ENCODE measurements at places on chromosomes 1 and 21.
A peak's percentile ranks its signal among the peaks of the same experiment; 100 is the strongest.

GRCh38 chr1:42333662-42334239 lies 1.3 kb downstream of the FOXJ3 start:
- DNase-seq = no peak

DNA sequence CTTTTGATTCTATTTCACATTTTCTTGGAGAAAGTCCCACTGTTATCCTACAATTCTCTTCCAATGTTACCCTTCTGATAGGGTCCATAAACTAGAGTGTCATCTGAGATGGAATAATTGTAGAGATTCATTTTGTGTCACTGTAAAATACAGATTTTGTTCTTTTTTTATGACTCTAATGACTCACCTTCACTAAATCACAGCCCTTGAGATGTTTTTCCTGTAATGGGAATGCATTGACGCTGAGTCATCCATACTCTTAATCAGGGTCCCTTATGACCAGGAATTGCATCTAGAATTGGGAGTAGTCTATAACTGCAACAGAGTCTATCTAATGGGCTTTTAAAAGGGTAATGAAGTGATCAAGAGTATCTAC lies 315.5 kb downstream of the TGFB2 start:
- DNase-seq = no peak

DNA sequence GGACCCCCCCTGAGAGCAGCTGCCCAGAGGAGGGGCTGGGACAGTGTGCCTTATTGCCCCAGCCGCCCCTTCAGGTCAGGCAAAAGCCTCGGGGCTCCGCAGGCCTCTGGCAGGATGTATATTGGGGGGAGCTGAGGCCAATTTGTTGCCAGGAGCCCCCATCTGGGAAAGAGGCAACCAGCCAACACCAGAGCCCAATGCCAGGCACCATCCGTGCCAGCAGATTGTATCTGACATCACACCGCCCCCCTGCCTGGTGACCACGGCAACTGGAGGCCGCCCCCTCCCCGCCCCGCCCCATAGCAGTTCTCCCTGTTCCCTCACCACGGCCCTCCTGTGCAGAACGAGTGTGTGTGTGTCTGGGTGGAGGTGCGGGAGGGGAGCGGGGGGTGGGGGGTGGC lies 3.6 kb upstream of the PLEKHG5 start:
- no peak for DNase-seq

GRCh38 chr1:230823931-230824381 lies 44.4 kb downstream of the C1orf198 start:
- no peak for DNase-seq

DNA sequence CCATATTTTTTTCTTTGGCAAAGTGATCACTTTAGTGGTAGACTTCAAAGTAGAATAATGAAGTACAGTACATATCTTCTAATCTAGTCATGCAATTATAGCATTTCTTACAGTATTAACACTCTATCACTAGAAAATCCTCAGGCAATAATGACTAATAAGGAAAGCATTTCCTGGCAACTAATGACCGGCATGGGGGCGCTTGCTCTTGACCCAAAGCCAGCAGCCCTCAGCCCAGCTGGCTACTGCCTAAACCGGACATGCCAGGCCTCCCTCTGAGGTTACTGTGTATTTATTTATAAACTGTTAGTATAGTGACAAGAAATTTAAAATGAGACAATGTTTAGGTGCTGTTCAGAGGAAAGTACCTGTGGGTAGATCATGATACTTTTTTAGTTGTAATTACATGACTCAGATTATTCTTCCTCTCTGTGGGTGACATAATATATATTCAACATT lies 633.8 kb downstream of the PTPRC start:
- no peak for DNase-seq

DNA sequence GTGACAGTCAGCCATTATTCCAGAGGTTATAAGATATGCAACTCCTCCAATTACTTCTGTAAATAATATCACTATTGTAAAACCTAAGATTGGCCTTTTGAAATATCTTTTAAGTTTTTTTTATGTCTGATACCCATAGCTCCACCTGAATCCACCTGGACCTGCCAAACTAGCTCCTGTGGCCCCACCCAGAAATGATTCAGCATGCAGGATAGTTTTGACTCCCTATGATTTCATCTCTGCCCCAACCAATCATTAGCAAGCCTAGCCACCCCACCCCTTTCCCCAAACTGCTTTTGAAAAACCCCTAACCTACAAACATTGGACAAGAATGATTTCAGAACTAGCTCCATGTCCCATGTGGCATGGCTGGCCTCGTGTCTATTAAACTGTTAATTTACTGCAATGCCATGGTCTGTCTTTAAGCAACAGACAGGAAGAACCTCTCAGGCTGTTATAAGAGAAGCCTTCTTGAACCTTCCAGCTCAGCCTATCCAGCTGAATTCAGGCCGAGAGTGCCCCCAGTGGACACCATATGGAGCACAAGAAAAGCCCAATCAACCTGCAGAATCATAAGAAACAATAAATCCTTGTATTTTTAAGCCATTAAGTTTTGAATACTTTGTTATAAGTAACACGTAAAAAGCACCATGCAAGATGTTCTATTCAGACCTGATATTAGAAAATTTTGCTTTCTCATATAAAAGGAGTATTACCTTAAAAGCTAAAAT lies 263.0 kb upstream of the ZRANB2 start:
- DNase-seq = no peak

- peak; percentile 20 for DNase-seq
These were observed 16.4 kb downstream of the ECHDC2 start for GRCh38 chr1:52904927-52905698.

- no peak for DNase-seq
These were observed 2.4 kb downstream of the PLPP3 start for GRCh38 chr1:56576880-56577405.

- no peak for DNase-seq
These were observed 45.8 kb downstream of the FOXD2 start for GRCh38 chr1:47483651-47484050.

- DNase-seq = no peak
These were observed 117.5 kb downstream of the TOMM20 start for GRCh38 chr1:235011064-235011598.

DNA sequence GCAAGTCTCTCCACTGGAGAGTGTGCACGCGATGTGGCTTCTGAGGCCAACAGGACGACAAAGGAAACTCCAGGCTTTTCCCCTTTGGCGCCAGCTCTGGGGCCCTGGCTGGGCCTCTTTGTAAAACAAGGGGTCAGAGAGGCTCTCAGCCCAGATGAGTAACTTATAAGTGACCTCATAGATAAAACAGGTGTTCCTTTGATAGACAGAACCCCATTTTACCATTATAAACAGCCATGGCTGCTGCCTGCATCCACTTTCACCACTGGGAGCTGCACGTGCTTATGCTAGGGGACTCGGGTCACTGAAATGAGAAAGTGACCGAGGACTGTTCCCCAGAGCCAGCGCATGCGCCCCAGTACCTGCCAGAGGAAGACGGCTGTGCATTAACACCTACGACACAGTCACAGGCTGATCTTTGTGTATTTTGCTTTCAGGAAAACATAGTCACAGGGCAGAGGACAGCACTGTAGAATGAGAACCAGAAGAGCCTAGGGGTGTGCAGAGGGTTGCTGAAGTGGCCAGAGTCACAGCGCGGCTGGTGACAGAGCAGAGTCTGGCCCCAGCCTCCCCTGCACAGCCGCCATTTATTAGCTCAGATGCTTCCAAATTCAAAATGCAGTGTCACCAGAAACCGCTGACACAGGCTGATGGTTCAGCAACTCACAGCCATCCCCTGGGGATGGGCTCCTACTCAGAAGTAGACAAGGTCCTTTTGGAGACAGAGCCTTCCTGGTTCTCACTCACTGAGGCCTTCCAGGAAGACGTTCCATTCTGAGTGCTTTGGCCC lies 12.7 kb downstream of the RNF207 start:
- DNase-seq = no peak

DNA sequence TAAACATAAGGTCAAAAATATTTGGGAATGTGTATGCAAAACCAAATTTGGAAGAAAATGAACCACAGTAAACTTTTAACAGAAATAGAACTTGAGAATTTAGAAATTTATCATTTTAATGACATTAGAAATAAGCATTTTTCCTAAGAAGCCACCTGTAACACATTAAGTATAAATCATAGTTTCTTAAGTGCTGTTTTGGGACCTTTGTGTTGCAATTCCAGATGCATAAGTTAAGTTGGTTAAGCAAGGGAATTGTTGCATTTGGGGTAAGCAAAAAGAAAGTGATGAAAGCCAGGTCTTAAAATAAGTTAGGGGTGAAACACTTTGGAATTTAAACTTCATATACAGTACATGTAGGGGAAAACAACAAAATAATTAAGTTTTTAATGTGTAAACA lies 49.8 kb downstream of the CDKN2C start:
- DNase-seq = no peak

GRCh38 chr1:88609051-88609450 lies 75.0 kb upstream of the PKN2 start:
- DNase-seq = no peak

- no peak for DNase-seq
These were observed 239.5 kb downstream of the TGFB2 start for GRCh38 chr1:218584418-218585155.

DNA sequence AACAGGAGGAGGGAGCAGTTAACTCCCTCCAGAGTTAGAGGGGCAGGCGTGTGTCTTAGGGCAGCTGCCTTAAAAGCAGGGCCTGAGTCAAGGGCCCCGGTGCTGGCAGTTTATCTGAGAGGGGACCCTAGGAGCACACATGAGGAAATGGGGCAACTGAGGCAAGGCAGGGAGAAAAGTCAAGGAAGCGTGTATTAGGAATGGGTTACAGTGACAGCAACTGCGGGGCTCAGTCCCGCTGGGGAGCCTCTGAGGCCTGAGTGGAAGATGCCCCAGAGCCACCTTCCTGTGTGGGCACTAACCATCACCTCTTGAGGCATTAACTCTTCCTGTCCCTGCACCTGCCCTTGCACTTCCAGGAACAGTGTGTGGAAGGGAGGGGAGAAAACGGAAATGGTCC lies 276.3 kb downstream of the MATN1 start:
- no peak for DNase-seq

- DNase-seq = no peak
These were observed 2.2 kb upstream of the CLCA2 start for GRCh38 chr1:86421601-86422280.

GRCh38 chr1:16168622-16169360 lies 12.9 kb upstream of the EPHA2 start:
- no peak for DNase-seq

DNA sequence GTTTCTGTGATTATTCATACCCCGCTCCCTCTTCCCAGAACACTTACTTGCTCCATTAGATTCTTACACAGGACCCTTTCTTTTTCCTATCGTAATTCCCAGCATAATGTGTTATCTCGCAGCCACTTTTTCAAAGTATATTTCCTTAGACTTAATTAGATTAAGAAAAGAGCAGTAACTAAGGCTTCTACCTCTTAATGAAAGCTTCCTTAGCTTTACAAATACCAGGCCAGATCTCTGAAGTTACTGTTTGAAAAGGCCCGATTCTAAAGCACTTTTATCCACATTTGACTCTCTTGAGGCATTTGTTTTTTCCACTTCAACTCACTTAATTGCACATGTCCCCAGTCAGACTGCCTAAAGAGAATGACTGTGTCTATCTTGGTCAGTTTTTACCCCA lies 1264.3 kb upstream of the ADGRL2 start:
- DNase-seq = peak; percentile 2

DNA sequence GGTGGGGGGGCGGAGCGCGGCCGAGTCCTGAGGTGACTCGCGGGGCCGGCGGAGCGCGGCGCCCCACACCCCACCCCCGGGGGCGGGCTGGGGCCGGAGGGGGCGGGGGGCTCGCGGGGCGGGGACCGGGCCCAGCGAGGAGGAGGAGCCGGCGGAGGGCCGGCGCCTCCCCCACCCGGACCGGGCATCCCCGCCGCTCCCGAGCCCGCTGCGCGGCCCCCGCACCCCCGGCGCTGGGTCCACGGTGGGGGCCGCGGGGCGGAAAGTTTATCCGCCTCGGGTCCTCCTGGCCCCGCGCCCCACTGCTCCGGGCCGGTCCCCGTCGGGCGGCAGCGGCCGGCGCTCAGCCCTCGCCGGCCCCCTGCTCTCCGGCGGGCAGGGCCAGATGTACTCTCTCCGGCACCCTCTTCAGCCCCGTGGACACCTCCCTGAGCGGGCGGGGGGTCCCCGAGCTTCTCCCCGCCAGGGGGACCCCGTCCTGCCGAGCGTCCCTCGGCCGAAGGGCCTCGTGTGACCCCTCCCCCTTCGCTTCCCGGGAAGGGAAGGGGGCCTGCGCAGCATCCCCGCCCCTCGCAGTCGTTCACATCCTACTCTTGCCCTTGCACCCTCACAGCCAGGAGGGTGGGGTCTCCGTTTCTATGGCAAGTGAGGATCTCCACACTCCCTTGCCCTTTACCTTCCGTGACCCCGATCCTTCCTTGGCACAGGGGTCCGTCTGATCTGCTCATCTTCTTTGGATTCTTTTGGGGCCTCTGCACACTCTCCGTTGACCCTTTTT lies 663 bp downstream of the CAMTA1 start:
- peak; percentile 31 for DNase-seq

- peak; percentile 62 for DNase-seq
These were observed 8.0 kb upstream of the TNFRSF14 start for GRCh38 chr1:2548068-2548589.

DNA sequence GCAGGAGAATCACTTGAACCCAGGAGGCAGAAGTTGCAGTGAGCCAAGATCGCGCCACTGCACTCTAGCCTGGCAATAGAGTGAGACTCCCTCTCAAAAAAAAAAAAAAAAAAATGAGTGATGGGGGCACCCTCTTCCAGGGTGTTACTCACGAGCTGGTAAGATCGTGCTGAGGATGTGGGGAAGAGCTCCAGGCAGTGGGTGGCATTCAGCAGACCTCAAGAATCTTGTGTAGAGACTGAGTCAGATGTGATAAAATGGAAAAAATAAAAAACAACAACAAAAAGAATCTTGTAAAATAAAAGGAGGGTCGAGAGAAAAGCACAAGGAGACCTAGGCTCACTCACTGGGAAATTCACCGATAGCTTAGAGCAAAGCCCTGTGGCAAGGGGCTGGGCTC lies 38.5 kb downstream of the EPHA2 start:
- no peak for DNase-seq

- DNase-seq = no peak
These were observed 3.0 kb downstream of the SWT1 start for GRCh38 chr1:185159966-185160365.

DNA sequence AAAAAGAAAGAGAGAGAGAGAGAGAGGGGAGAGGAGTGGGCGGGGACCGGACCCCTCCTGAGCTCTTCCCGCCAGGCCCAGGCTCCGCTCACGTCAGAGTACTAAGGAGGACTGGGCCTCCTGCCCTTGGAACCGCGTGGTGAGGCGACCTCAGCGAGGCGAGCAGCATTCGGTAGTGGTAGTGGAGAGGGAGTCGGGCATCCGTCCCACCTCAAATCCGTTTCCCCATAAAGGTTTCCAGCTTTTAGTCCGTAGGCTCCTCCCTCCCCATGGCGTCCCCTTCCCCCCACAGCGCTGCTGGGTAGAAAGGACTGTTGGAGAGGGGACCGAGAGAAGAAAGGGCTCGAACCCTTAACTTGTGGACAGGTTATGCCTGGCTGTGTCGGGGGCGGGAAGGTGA lies 124.4 kb upstream of the BARHL2 start:
- DNase-seq = no peak
